ENCODE measurements at places on chromosomes 2 and 18.

GRCh38 chr2:133789743-133790142 lies 221.5 kb upstream of the NCKAP5 start:
- DNase-seq, result no peak

DNA sequence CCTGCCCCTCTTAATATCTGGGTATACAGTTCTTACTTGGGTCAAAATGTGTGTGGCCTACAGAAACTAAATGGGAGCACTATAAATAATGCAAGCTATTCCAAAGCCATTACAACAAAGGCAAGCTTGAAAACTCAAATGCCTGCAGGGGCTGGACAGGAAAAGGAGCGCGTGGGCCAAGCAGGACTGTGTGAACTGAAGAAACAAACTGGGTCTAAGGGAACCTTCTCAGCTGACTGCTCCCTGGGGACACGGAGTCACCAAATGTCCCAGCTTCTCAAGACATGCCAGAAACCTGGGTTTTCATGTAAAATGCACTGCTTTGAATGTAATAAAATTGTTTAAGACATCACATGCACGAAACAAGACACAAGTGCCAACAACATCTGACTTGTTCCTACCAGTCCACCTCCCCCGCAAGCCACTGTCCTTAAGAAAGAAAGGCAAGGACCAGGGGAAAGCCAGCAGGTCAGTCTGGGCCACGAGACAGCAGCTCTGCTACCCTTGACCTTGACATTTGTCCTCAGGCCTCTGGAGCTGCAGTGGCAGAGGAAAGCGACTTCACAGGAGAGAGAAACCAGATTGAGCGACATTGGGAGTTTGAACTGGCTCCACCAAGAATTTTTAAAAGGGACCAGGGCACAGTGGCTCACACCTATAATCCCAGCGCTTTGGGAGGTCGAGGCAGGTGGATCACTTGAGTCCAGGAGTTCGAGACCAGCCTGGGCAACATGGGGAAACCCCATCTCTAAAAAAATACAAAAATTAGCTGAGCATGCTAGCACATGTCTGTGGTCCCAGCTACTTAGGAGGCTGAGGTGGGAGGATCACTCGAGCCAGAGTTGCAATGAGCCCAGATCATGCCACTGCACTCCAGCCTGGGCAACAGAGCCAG lies 89.7 kb upstream of the SH3BP4 start:
- DNase-seq, result no peak

DNA sequence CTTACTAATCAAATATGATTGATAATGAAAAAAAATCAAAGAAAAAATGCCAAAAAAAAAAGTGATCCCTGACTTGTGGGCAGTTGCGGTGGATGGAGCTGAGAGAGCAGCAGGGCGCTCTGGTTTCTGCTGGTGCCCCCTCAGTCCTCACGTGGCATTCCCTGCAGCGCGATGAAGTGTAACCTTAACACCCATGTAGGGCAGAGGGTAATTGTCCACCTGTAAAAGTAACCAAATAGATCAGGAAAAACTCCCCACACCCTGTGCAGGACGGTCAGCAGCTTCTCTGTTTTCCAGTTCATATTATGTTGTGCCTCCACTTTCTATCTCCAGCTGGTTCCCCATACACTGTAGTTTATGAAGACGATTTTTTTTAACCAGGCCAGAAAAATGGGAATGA lies 25.0 kb downstream of the COA5 start:
- no peak for DNase-seq

DNA sequence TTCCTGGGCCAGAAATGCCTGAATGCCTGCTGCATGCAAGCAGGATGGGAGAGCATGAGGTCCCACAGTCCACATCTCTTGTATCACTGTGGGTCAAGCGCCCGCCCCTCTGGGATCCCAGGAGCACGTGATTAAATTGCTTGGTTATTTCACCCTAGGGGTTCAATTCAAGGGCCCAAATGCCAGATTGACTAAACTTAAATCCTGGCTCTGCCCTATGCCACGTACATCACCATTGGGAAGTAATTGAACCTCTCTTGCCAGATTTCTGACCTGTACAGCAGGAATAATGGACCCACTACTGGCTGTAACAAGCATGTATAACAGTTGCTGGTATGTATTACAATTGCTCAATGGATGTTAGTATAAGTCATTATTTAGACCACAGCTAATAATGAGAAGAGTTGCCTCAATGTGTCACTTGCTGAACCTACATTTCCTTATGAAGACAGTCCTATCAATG lies 19.9 kb downstream of the FHL2 start:
- DNase-seq, result no peak

GRCh38 chr2:201093573-201093972 lies 21.8 kb downstream of the NDUFB3 start:
- DNase-seq, result no peak

- DNase-seq, result peak; percentile 10
These were observed 106.1 kb downstream of the TXNL1 start for GRCh38 chr18:56532176-56532840.

DNA sequence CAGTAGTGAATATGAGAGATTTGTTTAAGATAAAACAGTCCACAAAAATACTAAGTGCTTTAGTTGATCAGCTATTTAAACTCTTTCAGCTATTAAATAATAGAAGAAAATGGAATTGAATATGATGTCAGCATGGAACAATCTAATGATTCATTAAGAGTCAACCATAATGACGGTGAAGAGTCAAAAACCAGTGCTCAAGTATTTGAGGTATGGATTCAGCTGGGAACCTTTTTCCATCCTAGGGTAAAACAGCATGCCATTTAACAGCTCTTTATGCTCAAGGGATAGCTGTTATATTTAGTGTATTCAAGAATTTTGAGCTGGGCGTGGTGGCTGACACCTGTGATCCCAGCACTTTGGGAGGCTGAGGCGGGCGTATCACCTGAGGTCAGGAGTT lies 29.7 kb downstream of the CARF start:
- no peak for DNase-seq

- DNase-seq, result no peak
These were observed 401.5 kb downstream of the ARHGAP15 start for GRCh38 chr2:143530758-143531157.

- DNase-seq, result no peak
These were observed 735.2 kb upstream of the GCFC2 start for GRCh38 chr2:76445880-76446279.

DNA sequence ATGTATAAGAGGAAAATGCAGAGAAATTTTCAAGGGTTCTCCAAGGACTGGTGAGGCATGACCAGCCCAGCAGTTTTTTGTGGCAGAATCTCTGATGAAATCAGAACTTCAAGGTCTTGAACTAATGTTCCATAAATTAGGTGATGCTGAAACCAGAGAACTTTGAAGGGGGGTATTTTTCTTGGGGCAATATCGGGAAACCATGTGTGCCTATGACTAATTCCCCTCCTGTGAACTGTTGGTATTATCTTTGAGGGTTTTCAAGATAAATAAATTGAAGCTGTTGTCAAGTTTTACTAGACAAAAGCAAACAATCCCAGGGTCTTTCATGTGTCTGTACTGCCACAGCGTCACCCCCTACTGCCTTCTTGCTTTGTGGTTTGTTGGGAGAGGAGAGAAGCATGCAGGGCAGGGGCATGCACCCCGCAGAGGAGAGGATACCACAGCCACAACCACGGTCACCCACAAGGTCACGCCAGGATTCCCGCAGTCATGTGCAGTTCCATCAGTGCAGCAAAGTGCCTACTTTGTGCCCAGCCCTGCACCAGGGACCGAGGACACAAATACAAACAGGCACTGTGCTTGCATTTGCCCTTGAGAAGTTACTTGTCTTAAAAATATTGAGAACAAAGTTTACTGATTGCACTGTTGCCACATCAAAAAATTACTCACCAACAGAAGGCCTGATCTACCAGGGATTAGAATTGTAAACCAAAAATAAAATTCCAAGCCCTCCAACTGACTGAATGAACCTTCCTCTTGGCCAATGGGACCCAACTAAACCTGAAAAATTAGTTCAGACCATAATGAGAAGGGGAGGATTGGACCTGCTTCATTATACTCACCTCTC lies 413.3 kb upstream of the TRIB2 start:
- peak; percentile 19 for DNase-seq

DNA sequence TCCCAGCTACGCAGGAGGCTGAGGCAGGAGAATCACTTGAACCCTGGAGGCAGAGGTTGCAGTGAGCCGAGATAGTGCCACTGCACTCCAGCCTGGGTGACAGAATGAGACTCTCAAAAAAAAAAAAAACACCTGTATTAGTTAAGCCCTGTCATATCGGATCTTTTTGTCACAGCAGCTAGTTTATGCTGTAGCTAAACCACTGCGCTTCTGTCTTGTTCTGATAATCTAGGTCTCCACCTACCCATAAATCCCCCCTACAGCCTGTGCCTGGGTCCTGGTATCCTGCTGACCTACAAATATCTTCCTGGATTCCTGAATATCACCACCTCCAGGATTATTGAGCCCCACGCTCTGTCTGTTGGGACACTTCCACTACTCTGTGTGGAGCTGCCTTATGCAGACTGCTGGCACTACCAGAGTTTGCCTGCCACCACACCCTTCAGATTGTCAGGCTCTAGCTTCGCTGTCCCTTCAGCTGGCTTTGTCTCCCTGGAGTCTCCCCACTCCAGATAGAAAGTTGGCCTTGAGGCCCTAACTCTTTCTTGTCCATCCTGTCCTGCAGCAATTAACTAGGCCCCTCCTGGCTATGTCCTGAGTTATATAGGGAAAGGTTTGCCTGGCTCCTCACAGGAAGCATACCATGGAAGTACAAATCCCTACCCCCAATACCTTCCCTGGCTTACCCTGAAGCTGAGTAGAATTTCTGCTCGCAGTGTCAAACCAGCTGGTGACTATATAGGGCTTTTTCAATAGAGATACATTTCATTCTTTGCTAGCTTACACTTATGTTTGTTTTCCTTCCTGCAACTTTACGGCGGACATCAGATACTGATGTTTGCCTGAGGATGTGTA lies 136.0 kb upstream of the SERTAD2 start:
- DNase-seq, result no peak

DNA sequence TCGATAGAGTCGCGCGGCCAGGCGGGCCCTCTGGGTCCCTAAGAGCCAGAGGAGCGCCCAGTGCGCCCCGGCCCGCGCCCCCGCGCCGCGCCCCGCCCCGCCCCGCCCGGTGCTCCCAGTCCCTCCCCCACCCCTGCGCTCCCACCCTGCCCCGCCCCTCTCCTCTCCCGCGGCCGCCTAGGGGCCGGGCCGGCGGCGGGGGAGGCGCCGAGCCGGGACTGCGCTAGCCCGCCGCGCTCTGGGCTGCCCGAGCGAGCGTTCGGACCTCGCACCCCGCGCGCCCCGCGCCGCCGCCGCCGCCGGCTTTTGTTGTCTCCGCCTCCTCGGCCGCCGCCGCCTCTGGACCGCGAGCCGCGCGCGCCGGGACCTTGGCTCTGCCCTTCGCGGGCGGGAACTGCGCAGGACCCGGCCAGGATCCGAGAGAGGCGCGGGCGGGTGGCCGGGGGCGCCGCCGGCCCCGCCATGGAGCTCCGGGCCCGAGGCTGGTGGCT lies at the start of gene GPC1:
Gene GPC1 (plus strand): TSS at position 207 of the 491 bp plus-strand sequence. CDS start 256 bp downstream, at position 463.
- DNase-seq, result peak; percentile 45

- no peak for DNase-seq
These were observed 332.8 kb upstream of the UBE2E3 start for GRCh38 chr2:180647621-180648020.

DNA sequence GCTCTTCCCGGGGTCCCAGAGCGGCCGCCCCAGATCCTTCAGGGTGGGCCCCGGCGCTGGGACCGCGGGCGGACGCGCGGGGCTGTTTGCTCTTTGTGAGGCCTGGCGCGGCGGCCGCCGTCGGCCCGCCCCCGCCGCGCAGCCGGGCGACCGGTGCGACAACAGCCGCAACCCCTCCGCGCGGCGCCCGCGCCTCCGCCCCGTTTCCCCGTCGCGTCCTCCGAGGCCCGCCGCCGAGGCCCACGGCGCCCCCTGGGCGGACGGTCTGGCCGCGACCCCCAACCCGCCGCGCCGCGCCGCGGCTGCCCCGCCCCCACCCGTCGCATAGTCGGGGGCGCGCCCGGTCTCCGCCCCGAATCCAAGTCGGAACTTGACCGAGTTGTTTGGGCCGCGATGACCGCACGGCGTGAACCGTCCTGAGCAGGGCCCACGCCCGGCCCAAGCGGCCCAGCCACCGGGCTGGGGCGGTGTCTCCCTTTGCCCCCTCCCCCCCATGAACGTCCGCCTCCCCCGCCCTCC lies 448 bp downstream of the YPEL5 start:
- DNase-seq, result no peak

GRCh38 chr2:11103984-11104793 lies 51.1 kb upstream of the SLC66A3 start:
- DNase-seq, result no peak

GRCh38 chr2:1731447-1731962 lies 12.8 kb downstream of the PXDN start:
- no peak for DNase-seq
